ENCODE measurements at places on chromosomes 1 and 21.

DNA sequence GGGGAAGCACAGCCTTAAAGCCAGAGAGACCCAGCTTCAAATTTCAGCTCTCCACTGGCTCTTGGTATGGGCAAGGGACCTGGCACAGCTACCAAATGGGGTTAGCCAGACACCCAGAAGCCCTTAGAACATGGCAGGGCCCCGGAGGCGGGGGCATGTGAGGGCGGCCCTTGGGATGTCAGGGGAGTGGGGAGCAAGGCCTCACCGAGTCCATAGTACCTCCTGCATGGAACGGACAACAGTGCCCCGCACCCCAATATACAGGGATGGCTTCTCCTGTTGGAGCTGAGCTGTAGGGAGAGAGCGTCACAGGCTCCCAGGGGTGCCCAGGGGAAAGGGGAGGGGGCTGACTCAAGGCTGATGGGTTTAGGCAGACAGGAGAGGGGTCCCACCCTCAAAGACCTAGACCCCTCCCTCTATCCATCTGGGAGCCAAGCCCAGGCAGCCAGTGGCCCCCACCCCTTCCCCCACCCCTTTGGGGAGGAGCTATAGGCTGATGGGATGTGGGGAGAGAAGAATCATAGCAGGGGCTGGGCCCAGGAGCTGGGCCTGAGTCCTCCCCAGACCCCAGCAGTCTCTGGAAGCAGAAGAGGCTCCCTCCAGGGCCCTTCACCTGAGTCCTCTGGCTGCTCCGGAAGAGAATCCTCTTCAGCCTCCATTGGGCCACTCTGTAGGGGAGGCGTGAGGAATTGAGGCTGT, 16.5 kb downstream of the SPOCD1 start:
- peak; percentile 3 for DNase-seq

- no peak for DNase-seq
These were observed 96.8 kb downstream of the INTS7 start for GRCh38 chr1:211938561-211938997.

DNA sequence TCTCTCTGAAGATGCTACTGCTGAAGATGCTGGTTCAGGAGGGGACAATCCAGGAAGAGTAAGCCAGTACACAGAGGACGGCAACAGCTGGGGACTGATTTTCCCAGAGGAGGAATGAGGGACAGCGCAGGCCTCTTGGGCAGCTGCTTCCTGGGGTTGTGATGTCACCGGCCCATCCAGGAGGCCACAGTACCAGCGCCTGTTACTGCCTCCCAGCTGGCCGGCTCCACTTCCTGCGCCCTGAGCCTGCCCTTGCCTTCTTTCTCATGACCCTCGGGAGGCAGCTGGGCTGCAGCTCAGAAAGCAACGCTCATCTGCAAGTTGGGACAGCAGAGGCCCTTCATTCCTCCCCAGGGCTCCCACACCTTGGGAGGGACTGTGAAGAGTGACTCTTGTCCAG, 21.9 kb upstream of the ID3 start:
- peak; percentile 85 for DNase-seq

- DNase-seq, result no peak
These were observed 70.8 kb upstream of the SIM2 start for GRCh38 chr21:36628106-36628505.

- no peak for DNase-seq
These were observed 21.3 kb downstream of the RUNX1 start for GRCh38 chr21:35027563-35028450.

- DNase-seq, result no peak
These were observed 103.3 kb downstream of the CYYR1 start for GRCh38 chr21:26469789-26470188.

DNA sequence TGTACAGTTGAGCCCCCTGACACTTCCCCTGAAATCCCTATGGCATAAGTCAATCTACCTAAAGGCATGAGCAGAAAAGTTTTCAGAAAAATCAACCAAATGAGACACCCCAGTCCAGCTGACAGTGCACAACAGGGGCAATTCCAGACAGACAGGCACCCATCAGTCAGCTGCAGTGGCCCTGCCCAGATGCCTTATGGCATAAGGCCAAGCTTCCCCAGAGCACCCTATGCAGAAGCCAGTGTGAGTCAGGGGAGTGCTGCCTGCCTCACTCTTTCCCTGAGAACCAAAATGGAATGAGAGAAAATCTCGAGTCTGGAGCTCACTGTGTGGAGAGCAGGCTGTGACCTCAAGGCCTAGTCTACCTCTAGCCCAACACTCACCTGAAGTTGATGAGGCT, 38.1 kb downstream of the MRAP start:
- DNase-seq, result no peak

GRCh38 chr1:58209575-58209974, 337.0 kb downstream of the OMA1 start:
- DNase-seq, result no peak

DNA sequence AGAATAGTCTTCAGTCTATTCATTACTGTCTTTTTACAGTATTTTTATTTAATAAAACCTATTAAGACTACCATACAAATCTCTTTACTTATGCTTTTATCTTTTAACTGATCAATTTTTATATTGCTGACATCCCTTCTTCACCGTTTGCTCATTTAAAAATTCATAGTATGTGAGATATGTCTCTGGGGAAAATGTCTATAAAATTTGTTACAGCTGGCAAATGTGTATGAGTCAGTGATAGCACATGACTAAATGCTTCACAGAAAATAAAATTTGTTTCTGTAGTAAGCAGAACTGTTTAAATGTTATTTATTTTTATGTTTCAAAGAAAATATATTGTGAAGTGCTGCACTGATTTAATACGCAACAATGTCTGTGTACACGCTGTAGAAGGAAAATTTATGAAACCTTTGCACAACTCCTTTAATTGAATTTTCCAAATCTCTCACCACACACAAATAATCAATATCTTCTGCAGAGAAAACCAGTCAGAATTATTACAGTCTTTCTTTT, 74.2 kb downstream of the ITGB3BP start:
- DNase-seq, result no peak

- DNase-seq, result no peak
These were observed 107.4 kb upstream of the KIAA1614 start for GRCh38 chr1:180805316-180805715.

- no peak for DNase-seq
These were observed 6.2 kb downstream of the ARHGEF2 start for GRCh38 chr1:155971910-155972809.

- peak; percentile 92 for DNase-seq
These were observed 30.0 kb upstream of the S100A7 start for GRCh38 chr1:153490272-153491051.

- DNase-seq, result no peak
These were observed 10.0 kb downstream of the MRPS6 start for GRCh38 chr21:34083357-34083756.
